ENCODE measurements at places on chromosomes 3 and 15. TPM values are rescaled to one million over a fixed set of nuclear protein-coding genes. Genes with fewer than 3 reads are reported as not detected.

ATRIP gene
- 15.0 TPM for total RNA-seq

GHSR gene
- total RNA-seq: not detected

CHRFAM7A gene
- total RNA-seq: 0.77 TPM

- no peak overlapping the region for H3K4me3 ChIP-seq
- H3K27ac ChIP-seq: no peak overlapping the region
- no peaks in the 10 kb centered on the region for H3K4me1 ChIP-seq
- no peak for DNase-seq
- H3K36me3 ChIP-seq: no peaks in the 10 kb centered on the region
These were observed 67.9 kb downstream of the CORO2B start for GRCh38 chr15:68646696-68647095.

GRCh38 chr3:50221411-50222168 is 14.4 kb upstream of the GNAI2 start:
- peaks cover 10% of the 10 kb centered on the region for H3K4me1 ChIP-seq
- peak; percentile 22 for DNase-seq
- no peak overlapping the region for H3K4me3 ChIP-seq
- H3K27me3 ChIP-seq: peaks cover 4% of the 10 kb centered on the region
- no peak overlapping the region for H3K27ac ChIP-seq

PIK3CB gene
- total RNA-seq: 13.4 TPM

GRCh38 chr3:140717921-140718320 is 40.1 kb downstream of the TRIM42 start:
- no peak for DNase-seq
- no peak overlapping the region for H3K4me3 ChIP-seq
- H3K27ac ChIP-seq: no peak overlapping the region
- peaks cover under 1% of the 10 kb centered on the region for H3K27me3 ChIP-seq
- H3K36me3 ChIP-seq: no peaks in the 10 kb centered on the region
- H3K4me1 ChIP-seq: peaks cover 2% of the 10 kb centered on the region

GRCh38 chr15:45174069-45174468 is 13.7 kb downstream of the SHF start:
- peaks cover 4% of the 10 kb centered on the region for H3K36me3 ChIP-seq
- no peak overlapping the region for H3K4me3 ChIP-seq
- H3K27me3 ChIP-seq: no peaks in the 10 kb centered on the region
- DNase-seq: no peak

SLC22A13 gene
- 0.18 TPM for total RNA-seq

DNA sequence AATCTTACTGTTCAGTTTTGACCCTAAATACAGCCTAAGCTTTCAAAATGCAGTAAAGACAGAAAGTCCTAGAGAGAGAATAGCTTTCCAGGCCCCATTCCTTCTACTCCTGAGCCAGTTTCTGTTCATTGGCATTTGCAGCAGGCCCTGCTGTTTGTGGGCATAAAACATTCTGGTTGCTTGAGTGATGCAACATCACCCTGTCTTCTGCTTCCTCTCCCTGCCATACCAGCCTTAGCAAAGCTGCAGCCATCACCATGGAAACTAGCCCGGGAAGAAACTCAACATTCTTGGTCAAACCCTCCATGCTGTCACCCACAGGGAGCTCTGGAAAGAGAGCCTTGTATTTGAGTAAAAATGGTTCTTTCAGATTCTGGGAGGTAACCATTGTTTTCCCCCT is 325.7 kb downstream of the MAGI1 start:
- no peak overlapping the region for H3K4me3 ChIP-seq
- no peaks in the 10 kb centered on the region for H3K27me3 ChIP-seq
- no peaks in the 10 kb centered on the region for H3K36me3 ChIP-seq
- H3K4me1 ChIP-seq: no peaks in the 10 kb centered on the region
- no peak for DNase-seq

CELSR3 gene
- total RNA-seq: 17.8 TPM

- H3K27me3 ChIP-seq: peaks cover 6% of the 10 kb centered on the region
- H3K4me3 ChIP-seq: no peak overlapping the region
- no peak for DNase-seq
- H3K36me3 ChIP-seq: no peaks in the 10 kb centered on the region
- no peaks in the 10 kb centered on the region for H3K4me1 ChIP-seq
These were observed 31.0 kb upstream of the RASGRF1 start for GRCh38 chr15:79121571-79121970.

THRB gene
- total RNA-seq: not detected

MOBP gene
- total RNA-seq: not detected

DNA sequence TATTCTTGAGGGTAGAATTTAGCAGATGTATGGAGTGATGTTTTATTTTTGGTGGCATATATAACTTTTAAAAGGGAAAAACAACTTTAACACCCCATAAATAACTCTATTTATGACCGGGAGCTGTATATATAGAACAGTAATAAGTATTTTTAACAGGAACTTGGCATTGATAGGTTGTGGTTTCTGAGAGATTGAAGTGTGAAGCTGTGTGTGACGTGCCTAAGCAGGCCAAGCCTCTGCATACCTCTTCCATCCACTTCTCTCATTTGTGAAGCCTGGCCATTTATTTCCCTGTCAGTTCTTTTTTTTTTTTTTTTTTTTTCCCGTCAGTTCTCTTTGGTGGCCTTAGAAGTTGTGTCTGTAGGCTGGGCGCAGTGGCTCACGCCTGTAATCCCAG is 23.0 kb downstream of the RBM5 start:
- no peak for DNase-seq
- peaks cover 66% of the 10 kb centered on the region for H3K36me3 ChIP-seq
- peaks cover 4% of the 10 kb centered on the region for H3K4me1 ChIP-seq
- peak overlapping the region; percentile 3 for H3K27ac ChIP-seq
- H3K27me3 ChIP-seq: no peaks in the 10 kb centered on the region
- H3K4me3 ChIP-seq: no peak overlapping the region

DNA sequence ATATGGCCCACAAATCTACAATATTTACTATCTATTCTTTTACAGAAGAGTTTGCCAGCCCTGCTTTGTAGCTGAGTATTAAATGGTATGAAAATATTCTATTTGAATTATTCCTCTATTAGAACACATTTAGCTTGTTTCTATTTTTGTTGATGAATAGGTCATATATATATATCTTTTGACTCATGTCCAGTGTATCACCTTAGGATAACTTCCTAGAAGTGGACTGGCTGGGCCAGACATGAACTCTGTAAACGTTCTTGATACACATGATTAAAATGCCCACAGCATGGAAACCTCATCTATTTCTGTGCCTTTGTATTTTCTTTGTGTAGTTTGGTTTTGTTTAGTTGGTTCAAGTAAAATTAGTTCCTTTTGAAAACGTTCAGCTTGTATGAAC is 37.1 kb downstream of the DAZL start:
- no peak overlapping the region for H3K27ac ChIP-seq
- H3K4me1 ChIP-seq: peaks cover 2% of the 10 kb centered on the region
- H3K4me3 ChIP-seq: no peak overlapping the region
- H3K36me3 ChIP-seq: no peaks in the 10 kb centered on the region
- peaks cover 10% of the 10 kb centered on the region for H3K27me3 ChIP-seq
- DNase-seq: no peak

BRPF1 gene
- 32.3 TPM for total RNA-seq

GRCh38 chr3:190847436-190847835 is 15.1 kb downstream of the GMNC start:
- no peaks in the 10 kb centered on the region for H3K27me3 ChIP-seq
- H3K4me1 ChIP-seq: no peaks in the 10 kb centered on the region
- no peak overlapping the region for H3K4me3 ChIP-seq
- no peak overlapping the region for H3K27ac ChIP-seq
- DNase-seq: no peak

EOGT gene
- total RNA-seq: 4.3 TPM

DNA sequence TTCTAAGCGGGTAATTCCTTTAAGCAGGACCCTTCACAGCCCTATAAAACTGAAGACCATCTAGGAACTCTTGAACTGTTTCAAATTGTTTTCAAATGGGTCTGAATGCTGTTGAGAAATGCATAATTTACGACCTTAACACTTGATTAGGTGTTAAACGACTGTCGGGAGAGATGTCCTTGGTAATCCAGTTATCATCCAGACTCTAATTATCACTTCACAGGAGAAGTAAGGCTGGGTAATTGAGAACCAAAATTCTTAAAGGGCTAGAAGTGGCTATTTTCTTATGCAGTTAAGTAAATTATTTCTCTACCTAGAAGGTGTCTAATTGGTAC is 276.7 kb upstream of the TBC1D5 start:
- DNase-seq: no peak
- H3K27me3 ChIP-seq: peaks cover 7% of the 10 kb centered on the region
- H3K27ac ChIP-seq: no peak overlapping the region
- peaks cover 8% of the 10 kb centered on the region for H3K4me1 ChIP-seq
- no peak overlapping the region for H3K4me3 ChIP-seq
- no peaks in the 10 kb centered on the region for H3K36me3 ChIP-seq

- no peak for DNase-seq
- no peak overlapping the region for H3K4me3 ChIP-seq
- H3K27ac ChIP-seq: no peak overlapping the region
- H3K4me1 ChIP-seq: peaks cover 3% of the 10 kb centered on the region
- peaks cover 2% of the 10 kb centered on the region for H3K36me3 ChIP-seq
- no peaks in the 10 kb centered on the region for H3K27me3 ChIP-seq
These were observed 43.0 kb upstream of the UTS2B start for GRCh38 chr3:191373327-191373726.

- no peaks in the 10 kb centered on the region for H3K36me3 ChIP-seq
- no peak overlapping the region for H3K4me3 ChIP-seq
- H3K27ac ChIP-seq: no peak overlapping the region
- H3K4me1 ChIP-seq: no peaks in the 10 kb centered on the region
- H3K27me3 ChIP-seq: no peaks in the 10 kb centered on the region
These were observed 106.3 kb downstream of the LSM3 start for GRCh38 chr3:14284694-14285547.

DNA sequence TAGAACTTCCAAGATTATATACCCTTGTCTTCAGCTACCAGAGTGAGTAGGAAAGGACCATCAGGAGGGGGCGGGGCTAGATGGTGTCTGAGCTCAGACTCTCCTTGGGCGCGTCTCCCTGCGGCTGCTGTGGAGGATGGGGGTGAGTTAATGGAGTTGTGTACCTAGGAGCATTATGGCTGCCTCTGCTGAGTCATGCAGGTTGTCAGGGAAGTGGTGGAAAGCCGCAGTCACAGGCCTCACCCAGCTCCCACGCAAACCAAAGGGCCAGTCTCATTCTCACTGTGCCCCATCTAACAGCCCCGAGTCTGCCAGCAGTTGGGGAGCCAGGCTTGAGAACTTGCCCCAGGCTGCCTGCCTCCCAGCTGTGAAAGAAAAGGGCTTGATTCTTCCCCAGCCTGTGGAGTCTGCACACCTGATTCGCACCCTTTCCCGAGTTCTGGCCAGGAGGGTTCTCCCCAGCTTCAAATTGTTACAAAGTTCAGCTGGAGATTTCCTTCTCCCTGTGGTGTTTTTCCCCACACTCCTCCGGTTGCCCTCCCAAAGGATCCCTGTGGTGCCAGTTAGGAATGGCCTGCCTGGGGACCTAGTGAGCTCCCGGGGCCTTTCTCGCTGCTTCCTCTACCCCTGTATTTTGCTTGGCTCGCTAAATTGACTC is 143.3 kb downstream of the HCN4 start:
- no peak overlapping the region for H3K4me3 ChIP-seq
- DNase-seq: peak; percentile 57
- H3K27me3 ChIP-seq: peaks cover 7% of the 10 kb centered on the region
- peaks cover 2% of the 10 kb centered on the region for H3K36me3 ChIP-seq
- peaks cover 11% of the 10 kb centered on the region for H3K4me1 ChIP-seq

PSTPIP1 gene
- total RNA-seq: 113 TPM

DNA sequence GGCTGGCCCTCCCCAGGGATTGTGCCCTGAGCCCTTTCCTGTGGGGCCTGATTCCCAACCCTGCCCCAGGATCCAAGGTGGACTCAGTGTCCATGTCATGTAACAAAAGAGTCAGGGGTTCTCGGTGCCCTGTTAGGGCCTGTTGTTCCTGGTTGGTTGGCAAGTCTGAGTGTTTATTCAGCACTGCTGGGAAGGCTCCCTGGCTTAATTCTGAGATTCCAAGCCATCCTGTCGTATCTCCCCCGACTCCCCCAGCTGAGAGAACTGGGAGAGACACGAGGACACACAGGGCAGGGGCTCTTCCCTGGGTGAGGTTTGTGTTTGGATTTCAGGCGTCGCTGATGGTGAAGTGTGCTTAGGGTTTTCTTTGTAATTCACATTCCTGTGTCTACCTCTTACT is 78.3 kb downstream of the EEFSEC start:
- no peak overlapping the region for H3K27ac ChIP-seq
- peaks cover 5% of the 10 kb centered on the region for H3K4me1 ChIP-seq
- H3K36me3 ChIP-seq: no peaks in the 10 kb centered on the region
- H3K4me3 ChIP-seq: no peak overlapping the region
- no peak for DNase-seq
- no peaks in the 10 kb centered on the region for H3K27me3 ChIP-seq

GRCh38 chr15:60390871-60391501 is 6.8 kb downstream of the ANXA2 start:
- no peak for DNase-seq
- H3K36me3 ChIP-seq: peaks cover 13% of the 10 kb centered on the region
- H3K27me3 ChIP-seq: peaks cover 6% of the 10 kb centered on the region
- no peak overlapping the region for H3K27ac ChIP-seq
- no peak overlapping the region for H3K4me3 ChIP-seq

- H3K4me3 ChIP-seq: no peak overlapping the region
- no peaks in the 10 kb centered on the region for H3K4me1 ChIP-seq
- H3K27ac ChIP-seq: no peak overlapping the region
- H3K27me3 ChIP-seq: no peaks in the 10 kb centered on the region
- peaks cover 6% of the 10 kb centered on the region for H3K36me3 ChIP-seq
- no peak for DNase-seq
These were observed 159.8 kb upstream of the LMCD1 start for GRCh38 chr3:8341821-8342247.

PLCB2 gene
- 58.8 TPM for total RNA-seq

GRCh38 chr15:89799011-89799911 is 15.4 kb downstream of the ANPEP start:
- H3K4me1 ChIP-seq: no peaks in the 10 kb centered on the region
- no peak overlapping the region for H3K4me3 ChIP-seq
- H3K27me3 ChIP-seq: peaks cover 5% of the 10 kb centered on the region

GRCh38 chr3:123816673-123817207 is 67.4 kb downstream of the MYLK start:
- no peaks in the 10 kb centered on the region for H3K36me3 ChIP-seq
- H3K4me1 ChIP-seq: no peaks in the 10 kb centered on the region
- no peak for DNase-seq
- no peak overlapping the region for H3K27ac ChIP-seq

- no peak overlapping the region for H3K4me3 ChIP-seq
- H3K27ac ChIP-seq: no peak overlapping the region
- no peak for DNase-seq
These were observed 365.6 kb downstream of the SV2B start for GRCh38 chr15:91465696-91466095.

- peaks cover 24% of the 10 kb centered on the region for H3K27me3 ChIP-seq
- H3K4me1 ChIP-seq: peaks cover 5% of the 10 kb centered on the region
- no peak overlapping the region for H3K4me3 ChIP-seq
- no peaks in the 10 kb centered on the region for H3K36me3 ChIP-seq
- no peak overlapping the region for H3K27ac ChIP-seq
These were observed 4.7 kb upstream of the COL6A5 start for GRCh38 chr3:130340766-130341165.

DNA sequence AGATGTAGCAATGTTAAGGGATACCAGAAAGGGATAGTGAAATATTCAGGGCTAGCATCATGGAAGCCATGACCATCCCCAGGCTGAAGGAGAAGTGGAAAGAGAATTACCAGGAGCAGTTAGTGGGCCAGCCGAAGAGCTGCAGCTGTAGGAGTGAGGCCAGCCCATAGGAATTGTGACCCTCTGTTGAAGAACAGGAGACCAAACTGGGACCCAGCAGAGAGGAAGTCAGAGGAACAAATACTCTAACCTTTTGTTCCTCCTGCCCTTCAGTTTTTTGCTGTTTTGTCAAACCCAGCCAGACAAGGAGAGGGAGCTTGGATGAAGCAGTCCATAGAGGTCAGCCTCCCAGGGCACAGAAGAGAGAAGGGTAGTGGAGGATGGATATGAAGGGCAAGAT is 115.4 kb downstream of the CLSTN2 start:
- no peaks in the 10 kb centered on the region for H3K4me1 ChIP-seq
- H3K4me3 ChIP-seq: no peak overlapping the region
- H3K36me3 ChIP-seq: no peaks in the 10 kb centered on the region
- DNase-seq: no peak
